ENCODE measurements at places on chromosomes 4 and X.

GRCh38 chr4:39846120-39846519 lies 131.6 kb downstream of the PDS5A start:
- no peak for DNase-seq

DNA sequence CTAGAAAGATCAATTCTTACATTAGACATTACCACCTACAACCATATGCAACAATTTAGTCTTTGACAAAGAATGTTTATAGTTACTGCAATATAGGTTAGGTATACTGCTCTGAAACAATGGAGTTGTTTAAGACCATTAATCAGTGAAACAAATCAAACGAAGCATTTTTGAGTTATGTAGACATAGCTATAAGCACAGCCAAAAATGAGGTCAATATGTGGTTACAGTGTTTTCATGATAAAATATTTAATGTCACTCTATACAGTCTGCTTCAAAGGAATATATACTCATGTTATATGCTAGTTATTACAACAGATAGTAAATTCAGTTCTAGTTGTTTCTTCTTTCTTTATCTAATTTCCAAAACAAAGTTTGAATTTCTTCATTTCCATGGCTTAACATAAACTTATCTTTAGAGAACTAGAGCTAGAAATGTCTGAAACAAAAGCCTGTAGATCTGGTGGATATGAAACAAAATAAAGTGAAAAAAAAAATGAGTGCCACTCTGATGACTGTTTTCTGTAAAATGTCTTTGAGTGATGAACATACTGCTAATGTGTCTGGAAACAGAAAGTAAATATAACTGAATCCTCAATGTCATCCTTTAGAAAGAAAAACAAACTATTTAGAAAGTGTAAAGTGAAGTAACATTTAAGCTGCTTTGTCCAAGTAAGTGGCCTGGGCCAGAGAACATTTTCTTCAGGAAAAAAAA lies 809.0 kb downstream of the FAT4 start:
- DNase-seq, result no peak

DNA sequence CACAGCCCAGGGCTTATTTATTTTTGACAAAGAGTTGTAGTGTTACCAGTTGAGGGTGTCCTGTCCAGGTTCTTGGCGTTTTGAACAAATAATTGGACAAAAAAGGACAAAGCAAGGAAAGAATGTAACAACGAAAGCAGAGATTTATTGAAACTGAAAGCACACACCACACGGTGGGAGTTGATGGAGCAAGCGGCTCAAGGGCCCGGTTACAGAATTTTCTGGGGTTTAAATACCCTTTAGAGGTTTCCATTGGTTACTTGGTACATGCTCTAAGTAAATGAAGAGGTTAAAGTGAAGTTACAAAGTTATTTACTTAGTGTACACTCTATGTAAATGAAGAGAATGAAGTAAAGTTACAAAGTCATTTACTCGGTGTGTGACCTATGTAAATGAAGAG lies 27.8 kb upstream of the OPHN1 start:
- DNase-seq, result no peak

DNA sequence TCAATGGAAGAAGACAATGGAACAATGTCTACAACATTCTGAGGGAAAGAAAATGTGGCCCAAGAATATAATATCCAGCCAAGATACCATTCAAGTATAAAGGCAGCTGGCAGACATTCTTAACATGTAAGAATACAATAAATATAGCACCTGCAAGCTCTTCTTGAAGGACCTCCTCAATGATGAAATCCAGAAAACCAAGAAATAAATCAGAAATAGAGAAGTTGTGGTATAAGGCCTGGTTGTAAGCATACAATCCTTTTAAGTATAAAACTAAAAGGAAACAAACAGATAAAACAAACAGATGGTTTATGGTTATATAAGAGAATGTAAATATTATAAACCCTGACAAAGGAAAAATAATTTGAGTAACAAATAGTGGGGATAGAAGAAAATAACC lies 33.4 kb downstream of the SYTL4 start:
- DNase-seq, result no peak

- no peak for DNase-seq
Observed at GRCh38 chr4:141759796-141760425, 123.5 kb downstream of the IL15 start.

DNA sequence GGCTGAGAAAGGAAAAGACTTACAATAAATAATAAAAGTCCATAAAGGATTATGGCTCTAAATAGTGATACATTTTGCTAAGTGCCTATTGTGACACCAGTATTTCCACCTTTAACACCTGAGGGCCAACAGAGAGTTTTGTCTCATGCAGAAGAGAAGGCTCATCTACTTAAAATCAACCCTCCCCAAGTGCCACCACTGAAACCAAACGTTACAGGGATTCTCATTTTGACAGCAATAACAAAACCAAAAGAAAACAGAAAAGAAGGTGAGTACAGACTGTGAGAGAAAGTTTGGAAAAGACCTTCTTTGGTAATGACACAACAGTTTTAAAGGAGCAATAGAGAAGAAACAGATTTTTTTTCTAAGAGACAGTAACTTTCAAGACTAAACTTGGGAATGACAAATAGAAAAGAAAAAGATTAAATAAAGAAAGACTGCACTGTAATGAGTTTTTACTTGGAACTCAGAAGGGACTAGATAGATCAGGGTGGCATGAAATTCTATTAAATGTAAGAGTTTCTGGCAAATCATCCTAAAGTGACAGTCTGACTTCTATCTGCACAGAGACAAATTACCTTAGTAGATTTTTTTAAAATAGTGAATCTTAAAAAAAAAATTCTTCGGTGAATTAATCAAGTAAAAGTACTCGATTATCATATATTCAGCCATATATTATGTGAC lies 109.7 kb downstream of the ZNF827 start:
- no peak for DNase-seq

- DNase-seq, result no peak
Observed at GRCh38 chrX:6384371-6384770, 150.5 kb downstream of the VCX3A start.

GRCh38 chr4:4941751-4942150 lies 77.5 kb downstream of the CYTL1 start:
- DNase-seq, result no peak

DNA sequence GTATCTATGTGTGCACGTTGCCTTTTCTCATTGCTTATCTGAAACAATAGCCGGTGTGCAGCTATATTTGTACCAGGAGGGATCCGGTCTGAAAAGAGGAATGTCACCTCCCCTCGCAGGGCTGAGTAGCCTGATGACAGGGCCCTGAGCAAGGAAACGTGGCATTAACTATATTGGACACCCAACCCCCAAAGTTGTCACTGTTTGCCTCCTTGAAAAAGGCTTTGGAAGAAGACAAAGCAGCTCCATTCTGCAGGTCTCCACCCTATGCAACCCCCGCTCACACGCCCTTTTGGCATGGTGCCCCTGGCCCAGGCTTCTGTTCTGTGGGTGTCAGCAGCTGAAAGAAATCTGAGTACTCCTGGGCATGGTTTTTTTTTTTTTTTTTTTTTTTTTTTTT lies 8.2 kb downstream of the PRRG3 start:
- no peak for DNase-seq

- DNase-seq, result no peak
Observed at GRCh38 chr4:177809791-177810190, 367.6 kb upstream of the AGA start.

DNA sequence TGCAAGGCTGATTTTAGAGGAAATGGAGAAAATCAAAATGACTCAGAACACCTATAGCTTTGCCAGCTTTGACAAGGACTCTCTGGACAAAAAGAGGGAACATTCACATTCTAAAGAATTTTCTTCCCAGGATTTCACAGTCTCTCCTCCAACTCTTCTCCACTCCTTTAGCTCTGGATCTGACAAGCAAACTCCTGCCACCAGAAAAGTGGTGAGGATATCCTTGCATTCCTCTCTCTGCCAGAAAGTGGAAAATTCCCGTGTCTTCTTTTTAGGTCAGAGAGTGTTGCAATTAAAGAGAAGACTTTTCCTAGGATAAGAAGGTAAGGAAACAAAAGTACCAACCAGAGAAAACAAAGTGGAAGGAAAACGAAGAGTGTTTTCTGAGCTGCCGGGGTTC lies 16.1 kb upstream of the PDGFRA start:
- no peak for DNase-seq

- no peak for DNase-seq
Observed at GRCh38 chr4:128716338-128716737, 93.2 kb upstream of the JADE1 start.

- DNase-seq, result no peak
Observed at GRCh38 chr4:56655627-56656345, 25.3 kb downstream of the HOPX start.

DNA sequence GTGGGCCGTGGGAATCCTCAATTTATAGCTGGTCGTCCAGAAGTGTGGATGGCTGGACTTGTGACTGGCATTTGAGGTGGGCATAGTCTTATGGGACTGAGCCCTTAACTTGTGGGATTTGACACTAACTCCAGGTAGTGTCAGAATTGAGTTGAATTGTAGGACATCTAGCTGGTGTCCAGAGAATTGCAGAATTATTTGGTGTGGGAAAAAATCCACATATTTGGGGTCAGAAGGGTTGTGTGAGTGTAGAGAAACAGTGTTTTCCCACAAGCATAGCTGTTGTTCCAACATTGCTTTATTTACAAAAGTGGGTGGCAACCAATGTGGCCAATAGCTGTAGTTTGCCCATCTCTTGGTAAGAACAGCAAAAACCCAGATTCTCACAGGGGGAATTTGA lies 91.3 kb downstream of the MOSPD2 start:
- DNase-seq, result no peak

GRCh38 chr4:6732441-6733357 lies 16.7 kb downstream of the BLOC1S4 start:
- DNase-seq, result no peak

DNA sequence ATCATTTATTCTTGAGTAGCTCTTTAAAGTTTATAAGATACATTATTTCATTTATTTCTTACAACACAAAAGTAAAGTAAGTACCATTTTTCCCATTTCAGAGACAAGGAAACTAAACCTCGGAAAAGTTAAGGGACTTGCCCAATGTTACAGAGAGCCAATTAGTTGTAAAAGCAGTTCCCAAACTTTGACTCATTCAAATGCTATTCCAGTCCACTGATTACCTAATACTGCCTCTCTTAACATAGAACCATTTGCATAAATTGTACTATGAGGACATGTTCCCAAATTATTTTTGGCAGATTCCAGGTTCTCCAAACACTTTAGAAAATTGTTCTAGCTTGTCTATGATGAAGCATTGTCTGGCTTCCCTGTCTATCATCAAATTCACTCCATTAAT lies 45.6 kb upstream of the GRIA3 start:
- no peak for DNase-seq

- DNase-seq, result no peak
Observed at GRCh38 chr4:25007598-25007997, 23.1 kb downstream of the LGI2 start.

DNA sequence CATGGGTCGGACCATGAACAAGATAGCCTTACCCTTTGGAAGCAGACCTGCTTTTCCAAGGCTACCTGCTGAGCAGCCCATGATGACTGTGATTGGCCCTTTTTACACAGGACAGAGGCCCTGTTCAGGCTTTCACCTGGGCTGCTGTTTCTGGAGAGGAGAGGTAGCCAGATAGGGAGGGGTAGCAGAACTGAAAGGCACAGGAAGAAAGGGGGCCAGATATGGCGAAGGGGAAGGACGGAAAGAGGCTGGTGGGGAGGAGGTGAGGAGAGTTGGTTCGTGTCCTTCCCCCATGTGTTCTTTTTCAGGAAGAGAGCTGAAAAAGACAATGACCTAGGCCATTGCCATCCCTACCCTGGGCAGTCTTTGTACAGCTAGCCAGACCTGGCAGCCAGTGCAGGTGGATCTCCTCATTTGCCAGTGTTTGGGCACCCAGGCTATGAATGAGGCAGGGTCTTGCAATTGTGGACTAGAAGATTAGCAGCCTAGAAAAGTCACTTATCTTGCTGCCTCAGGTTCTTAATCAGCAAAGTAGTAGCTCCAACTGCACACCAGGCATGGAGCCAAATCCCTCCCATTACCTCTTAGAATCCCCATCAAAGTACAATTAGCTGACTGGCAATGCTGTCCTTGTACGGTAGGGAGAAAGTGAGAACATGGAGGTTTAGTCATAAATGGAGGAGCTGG lies 139.6 kb downstream of the AMMECR1 start:
- no peak for DNase-seq

DNA sequence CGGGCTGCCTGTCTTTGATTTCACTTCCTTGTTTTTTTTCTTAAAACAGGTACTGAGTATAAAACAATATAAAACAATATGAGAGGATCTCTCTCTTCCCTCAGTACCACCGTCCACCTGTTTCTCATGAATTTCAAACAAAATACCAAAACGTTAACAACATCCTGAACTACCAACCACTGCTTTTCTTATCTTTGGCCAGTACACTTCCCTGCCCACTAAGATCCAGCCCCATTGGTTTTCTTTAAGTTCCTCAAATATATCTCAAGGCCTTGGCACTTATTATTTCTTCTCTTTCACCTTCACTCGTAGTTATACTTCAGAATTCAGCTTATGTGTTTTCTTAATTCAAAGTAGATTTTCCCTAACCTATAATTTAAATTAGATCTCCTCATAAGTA lies 370.2 kb upstream of the GRIA3 start:
- no peak for DNase-seq

GRCh38 chr4:73761856-73762255 lies 21.5 kb downstream of the CXCL8 start:
- no peak for DNase-seq

DNA sequence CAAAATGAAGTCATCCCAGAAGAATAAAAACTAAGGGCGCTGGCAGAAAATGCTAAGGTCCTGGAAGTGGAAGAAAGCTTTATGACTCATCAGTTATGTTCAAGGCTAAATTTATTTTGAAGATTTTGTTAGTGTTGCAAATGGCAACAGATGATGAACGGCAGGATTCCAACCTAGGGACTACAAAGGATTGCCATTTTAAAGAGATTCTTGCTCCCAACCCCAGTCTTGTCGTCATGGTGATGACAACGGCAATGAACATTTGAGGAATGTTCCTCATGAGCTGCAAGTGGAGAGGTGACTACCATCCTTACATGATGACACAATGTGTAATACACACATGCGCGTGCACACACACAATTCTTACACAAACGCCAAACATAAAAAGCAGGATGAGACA lies 54.4 kb upstream of the FTHL17 start:
- DNase-seq, result no peak

DNA sequence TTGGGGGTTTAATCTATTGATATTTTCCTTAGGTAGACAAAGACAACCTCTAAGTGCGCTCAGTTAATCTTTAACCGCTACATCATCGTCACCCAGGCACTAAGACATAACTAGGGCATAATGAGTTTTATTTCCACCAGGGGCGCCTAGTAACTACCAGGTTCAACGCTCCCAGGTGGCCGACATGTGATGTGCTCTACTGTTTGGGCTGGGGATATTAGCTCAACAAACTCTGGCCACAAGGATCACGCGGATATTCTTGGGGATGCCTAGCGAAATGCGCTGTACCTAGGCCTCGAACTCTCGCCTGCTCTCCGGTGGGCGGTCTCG lies 915 bp upstream of the RAB33B start:
- DNase-seq, result no peak

- DNase-seq, result no peak
Observed at GRCh38 chr4:90757534-90758060, 630.4 kb downstream of the CCSER1 start.
